ENCODE measurements at places on chromosomes 13 and 19. TPM values are rescaled to one million over a fixed set of nuclear protein-coding genes. Genes with fewer than 3 reads are reported as not detected.

F2RL3 gene
- total RNA-seq: not detected

ATP4A gene
- total RNA-seq: not detected

ERICH4 gene
- total RNA-seq: not detected

ZNF432 gene
- total RNA-seq: 6.1 TPM

SIGLEC8 gene
- total RNA-seq: not detected

ZFR2 gene
- not detected for total RNA-seq

LILRB3 gene
- total RNA-seq: not detected

SOX1 gene
- total RNA-seq: not detected

FFAR2 gene
- total RNA-seq: not detected

CYP2A6 gene
- not detected for total RNA-seq

ZMYM2 gene
- total RNA-seq: 43.6 TPM

ZNF20 gene
- 4.4 TPM for total RNA-seq

IGLON5 gene
- total RNA-seq: not detected

NKG7 gene
- total RNA-seq: not detected

MIR17HG gene
- total RNA-seq: 9.0 TPM

ZNF560 gene
- total RNA-seq: 0.34 TPM

SIGLEC10 gene
- total RNA-seq: not detected

XRCC1 gene
- total RNA-seq: 31.1 TPM
